ENCODE measurements at places on chromosomes 3 and 15.

DNA sequence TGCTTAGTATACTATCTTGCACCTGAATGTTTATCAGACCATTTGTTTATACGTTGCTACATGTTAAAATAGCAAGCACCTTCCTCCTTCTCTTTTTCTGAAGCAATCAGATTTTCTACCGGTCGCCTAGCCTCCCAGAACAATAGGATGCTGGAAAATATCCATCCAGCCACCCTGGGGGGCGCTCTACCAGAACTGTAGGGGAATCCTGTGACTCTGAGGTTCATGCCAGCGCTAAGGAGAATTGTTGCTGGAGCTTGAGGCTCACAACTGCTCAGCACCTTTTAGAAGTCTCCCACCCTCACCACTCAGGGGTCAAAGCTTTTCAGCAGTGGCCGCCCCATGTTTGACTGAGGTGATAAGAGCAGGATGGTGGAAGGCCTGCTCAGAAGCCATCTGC lies 27.5 kb downstream of the SQOR start:
- no peak for DNase-seq

- DNase-seq = no peak
Observed at GRCh38 chr3:159843840-159844730, 144.6 kb upstream of the IL12A start.

GRCh38 chr3:178849199-178849910 lies 222.3 kb downstream of the ZMAT3 start:
- no peak for DNase-seq

GRCh38 chr3:125605756-125606155 lies 10.5 kb upstream of the OSBPL11 start:
- DNase-seq = no peak

GRCh38 chr3:150419959-150420358 lies 11.9 kb downstream of the TSC22D2 start:
- DNase-seq = no peak

DNA sequence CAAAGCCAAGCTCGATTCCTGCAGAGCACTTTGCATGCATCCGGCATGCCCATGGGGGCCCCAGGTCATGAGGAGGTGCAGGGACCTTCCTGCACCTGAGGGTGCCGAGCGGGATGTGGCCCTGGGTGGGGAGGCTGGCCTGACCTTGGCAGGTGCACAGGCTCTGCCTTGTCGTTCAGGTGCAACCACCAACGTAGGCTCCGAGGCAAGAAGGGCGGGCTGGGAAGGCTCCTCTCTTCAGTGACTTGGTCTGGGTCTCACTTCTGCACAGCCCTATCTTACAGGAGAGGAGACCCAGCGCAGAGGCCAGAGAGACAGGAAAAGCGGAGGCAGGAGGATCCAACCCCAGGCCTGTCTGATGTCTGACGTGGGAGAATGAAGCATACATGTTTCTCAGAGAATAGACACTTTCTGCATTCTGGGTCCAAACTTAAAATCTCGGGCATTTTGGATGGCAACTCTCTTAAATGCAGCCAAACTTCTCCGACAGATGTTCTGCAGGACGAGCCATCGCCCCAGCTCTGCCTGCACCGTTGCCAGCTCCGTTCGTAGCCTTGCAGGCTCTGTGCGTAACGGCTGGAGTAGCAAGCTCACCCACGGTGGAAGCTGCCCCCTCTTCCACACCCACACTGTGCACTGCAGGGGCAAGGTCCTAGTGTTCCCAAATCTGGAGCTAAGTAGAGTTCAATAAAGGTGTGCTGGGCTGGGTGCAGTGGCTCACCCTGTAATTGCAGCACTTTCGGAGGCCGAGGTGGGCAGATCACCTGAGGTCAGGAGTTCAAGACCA lies 60.8 kb upstream of the SNRPA1 start:
- no peak for DNase-seq

DNA sequence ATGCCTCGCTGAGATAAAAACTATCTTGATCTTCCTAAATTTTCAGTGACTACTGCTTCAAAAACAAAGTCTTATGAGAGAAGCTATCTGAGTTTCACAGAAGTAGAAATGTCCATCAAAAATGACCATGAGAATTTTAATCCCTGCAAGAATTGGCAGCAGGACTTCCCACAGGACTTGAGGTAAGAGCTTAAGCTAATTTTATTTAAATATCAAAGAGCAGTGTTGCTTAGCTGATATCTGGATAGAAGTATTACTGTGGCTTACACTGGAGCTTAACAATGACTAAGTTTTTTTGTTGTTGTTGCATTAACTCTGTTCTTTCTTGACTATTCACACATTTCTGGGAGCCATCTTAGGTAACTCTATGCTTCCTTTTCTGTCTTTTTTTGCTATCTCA lies 60.8 kb upstream of the EPHA3 start:
- no peak for DNase-seq

GRCh38 chr3:187017511-187018230 lies 87.3 kb downstream of the ST6GAL1 start:
- no peak for DNase-seq

DNA sequence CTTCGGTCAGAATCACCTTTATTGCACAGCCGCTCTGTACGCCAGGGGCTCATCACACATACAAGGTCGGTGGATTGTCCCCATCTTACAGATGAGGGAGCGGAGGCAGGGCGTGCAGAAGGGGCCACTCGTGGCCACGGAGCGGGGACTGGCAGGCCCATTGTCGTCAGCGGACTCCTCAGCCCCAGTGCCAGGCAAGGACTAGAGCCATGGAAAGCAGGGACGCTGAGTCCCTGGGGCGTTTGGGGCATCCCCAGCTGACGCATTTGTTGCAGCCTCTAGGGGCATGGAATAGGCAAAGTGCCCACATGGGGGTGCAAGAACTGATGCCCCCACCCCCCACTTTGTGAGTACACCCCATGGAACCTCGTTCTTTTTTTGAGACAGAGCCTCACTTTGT lies 29.8 kb upstream of the FURIN start:
- peak; percentile 25 for DNase-seq

DNA sequence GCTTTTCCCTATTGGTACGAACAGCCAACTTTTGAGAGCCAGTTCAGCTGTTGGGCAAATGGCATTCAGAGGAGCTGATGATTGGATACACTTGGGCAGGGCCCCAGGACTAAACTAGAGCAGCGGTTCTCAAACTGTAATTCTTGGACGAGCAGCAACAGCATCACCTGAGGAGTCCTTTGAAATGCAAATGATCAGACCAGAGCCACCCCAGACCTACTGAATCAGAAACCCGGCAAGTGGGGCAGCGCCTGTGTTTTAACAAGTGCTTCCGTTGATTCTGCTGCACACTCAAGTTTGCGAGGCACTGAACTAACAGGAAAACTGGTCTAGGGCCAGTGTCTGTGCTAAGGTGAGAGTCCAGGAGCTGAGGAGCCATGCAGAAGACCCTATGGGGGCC lies 239.7 kb downstream of the UACA start:
- no peak for DNase-seq

DNA sequence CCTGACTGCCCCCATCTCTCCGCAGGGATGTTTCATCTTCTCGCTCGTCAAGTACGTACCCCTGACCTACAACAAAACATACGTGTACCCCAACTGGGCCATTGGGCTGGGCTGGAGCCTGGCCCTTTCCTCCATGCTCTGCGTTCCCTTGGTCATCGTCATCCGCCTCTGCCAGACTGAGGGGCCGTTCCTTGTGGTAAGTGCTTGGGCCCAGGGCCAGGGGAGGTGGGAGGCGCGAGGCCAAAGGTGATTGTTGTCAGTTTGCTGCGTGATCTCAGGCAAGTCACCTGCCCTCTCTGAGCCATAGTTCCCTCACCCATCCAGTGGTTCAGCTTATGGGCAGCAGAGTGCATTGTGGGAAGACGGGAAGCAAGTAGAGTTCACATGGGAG lies 58.5 kb downstream of the GRIP2 start:
- DNase-seq = no peak

DNA sequence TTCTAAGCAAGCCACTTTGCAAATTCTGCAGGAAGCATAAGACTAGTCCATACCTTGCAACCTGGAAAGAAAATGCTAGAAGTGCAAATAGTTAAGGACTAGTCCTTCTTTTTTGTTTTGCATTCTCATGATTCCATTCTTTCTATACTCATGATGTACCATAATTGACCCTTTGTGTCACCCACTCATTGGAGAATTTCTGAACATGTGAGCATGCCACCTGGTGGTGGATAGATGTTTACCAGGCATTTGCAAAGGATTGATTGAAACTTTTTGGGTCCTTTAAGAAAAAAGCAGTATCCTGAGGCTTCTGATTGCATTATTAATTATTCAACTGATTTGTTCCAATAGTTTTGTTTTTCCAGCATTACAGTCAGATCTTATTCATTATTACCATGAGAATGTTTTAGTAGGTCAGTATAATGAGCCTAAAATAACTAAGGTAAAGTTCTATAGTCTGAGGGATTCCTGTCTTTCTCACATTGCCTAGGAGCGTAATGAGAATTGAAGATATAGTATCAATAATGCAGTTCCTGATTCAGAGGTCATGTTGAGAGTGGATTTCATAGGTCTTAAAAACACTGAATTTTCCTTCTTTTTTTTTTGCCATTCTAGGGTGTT lies 20.2 kb upstream of the DIPK2A start:
- peak; percentile 29 for DNase-seq

DNA sequence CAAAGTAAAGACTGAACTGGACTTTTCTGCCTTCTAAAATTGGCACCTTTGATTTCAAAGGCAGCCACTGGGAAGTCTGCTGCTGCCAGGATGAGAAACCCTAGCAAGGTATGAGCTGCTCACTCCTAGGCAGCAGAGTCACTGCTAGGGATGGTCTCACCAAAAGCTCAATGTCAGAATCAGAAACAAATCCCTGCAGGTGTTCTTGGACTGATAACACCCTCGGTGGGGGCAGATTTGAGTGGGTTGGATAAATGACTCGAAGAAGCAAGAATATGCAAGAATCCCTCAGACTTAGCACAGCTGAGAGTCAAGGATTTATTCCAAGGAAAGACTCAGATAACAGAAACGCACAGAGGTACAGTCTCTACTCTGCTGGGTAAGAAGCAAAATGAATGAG lies 90.4 kb downstream of the PRICKLE2 start:
- no peak for DNase-seq

DNA sequence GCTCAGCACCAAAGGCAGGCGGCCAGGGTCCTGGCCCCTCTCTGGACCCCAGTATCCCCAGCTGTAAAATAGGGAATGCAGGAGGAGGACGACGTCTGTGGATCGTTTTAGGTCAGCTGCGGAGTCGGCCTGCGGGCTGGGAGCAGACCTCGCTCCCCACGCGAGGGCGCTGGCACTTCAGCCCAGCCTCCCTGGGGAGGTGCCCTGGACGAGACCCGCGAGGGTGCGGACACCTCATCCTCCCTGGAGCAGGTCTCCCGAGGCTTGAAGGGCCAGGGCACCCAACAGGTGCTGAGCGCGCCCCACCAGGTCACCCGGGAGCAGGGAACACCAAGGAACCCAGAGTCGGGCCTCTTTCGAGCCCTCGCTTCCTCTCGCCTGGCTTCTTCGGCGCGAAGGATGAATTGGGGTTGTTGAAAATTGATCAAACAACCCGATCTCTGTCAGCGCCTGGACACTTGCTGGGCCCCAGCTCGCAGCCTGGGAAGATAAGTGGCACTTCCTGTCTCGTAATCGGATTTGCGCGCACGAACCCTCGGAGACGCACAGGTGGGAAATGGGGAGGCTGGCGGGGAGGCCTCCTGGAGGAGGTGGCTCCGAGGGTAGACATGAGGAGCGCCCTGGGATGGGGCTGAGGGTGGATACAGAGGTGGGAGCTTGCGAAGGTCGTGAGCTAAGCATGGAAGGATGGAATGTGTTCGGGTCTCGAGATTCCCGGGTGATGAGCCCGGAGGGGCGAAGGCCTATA lies 588 bp upstream of the VIPR1 start:
- DNase-seq = peak; percentile 73
